ENCODE measurements at places on chromosomes 5 and 9. TPM values are rescaled to one million over a fixed set of nuclear protein-coding genes. Genes with fewer than 3 reads are reported as not detected.
A peak's percentile ranks its signal among the peaks of the same experiment; 100 is the strongest.

MRPL50 gene
- 12.0 TPM for polyA plus RNA-seq

OR1Q1 gene
- polyA plus RNA-seq, result 0.14 TPM

SLCO6A1 gene
- not detected for polyA plus RNA-seq

TPM2 gene
- polyA plus RNA-seq, result 1,535 TPM

NAIP gene
- polyA plus RNA-seq, result 1.3 TPM

CENPK gene
- polyA plus RNA-seq, result 4.2 TPM

C9orf153 gene
- 0.30 TPM for polyA plus RNA-seq

TLX3 gene
- polyA plus RNA-seq, result not detected

ABO gene
- polyA plus RNA-seq, result not detected

KCNIP1 gene
- polyA plus RNA-seq, result not detected

GMCL2 gene
- polyA plus RNA-seq, result not detected

PDCD1LG2 gene
- polyA plus RNA-seq, result 31.5 TPM

- DNase-seq, result no peak
Observed at GRCh38 chr5:142222866-142223558, 101.8 kb downstream of the SPRY4 start.

DNA sequence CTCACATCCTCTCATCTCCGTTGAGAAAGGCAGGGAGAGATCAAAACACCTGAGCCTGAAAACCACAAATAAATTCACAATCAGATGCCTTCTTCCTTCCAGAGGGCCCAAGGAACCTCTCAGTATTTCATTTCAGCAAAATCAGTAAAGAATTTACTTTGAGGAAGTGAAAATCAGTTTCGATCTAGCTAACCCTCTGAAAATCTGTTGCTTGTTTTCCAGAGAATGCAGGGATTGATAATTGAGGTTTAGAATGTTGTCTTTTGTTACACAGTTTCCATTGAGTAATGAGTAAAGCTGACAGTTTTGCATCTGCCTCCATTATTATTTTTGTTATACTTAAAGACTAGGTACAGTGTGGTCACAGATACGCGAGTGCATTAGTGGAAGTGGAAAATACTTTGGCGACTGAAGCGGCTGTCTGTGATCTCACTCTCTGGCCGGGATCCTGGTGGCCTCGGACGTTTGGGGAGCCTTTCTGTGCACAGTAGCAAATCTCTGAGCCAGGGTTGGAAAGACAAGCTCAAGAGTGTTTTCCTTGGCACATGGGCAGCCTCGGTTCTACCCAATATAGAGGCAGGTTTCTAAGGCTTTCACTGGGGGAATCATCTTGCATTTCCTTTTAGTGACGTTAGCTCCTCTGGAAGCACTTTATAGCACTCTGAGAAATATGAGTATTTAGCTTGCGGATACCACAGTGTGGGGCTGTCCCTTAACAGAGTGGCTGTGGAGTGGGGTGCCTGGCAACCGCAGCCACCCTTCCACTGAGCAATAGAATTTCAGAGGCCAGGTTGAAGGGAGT lies 32.2 kb upstream of the ANGPTL2 start:
- DNase-seq, result no peak

DNA sequence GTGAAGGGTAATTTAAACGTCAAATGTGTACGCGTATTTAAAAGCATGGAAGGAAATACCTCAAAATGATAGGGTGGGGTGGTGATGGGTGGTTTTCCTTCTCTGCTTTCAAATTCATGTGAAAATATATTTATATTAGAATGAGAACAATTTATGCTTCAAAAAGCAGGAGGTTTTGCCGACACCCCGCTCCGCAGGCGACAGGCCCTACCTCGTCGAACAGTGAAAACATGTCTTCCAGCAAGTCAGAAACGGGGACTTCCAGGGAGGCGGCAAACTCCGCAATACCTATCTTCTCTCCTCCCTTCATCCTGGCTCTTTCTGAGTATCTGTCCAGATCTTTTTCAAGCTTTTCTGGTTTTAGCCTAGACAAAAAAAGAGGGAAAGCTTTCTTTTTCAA lies 28.5 kb upstream of the SLC6A3 start:
- DNase-seq, result no peak

DNA sequence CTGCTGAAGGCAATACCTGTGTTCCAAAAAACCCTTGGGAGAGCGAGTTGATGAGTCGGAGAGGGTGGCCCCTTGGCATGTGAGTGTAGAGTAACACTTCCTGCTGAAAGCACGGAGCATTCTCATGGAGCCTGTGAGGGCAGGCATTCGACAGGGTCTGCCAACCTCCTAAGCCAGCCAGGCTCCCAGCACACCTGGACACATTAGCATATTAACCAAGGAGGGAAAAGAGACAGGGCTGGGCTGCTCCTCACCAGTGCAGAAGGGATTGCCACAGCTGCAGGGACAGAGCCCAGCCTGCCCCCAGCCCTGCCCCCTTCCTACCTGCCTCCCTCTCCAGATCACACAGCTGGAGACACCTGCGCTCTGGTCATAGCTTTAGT lies 46.4 kb upstream of the SEMA4D start:
- DNase-seq, result no peak

DNA sequence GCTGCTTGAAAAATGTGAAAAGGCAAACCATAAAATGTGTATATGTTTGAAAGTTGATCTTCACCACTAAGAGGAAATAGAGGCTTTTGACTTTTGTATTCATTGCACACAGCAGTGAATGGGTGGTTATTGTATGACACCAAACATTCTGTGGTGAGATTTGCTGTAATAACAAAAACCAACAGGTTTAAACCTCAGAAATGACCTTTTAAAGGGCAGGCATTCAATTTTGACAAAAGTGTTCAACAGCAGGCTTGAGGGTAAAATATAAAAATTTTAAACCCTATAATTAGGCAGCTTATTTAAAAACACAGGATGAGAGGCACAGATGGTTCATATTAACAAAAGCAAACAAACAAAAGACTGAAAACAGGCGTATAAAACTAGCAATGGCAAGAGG lies 128.1 kb upstream of the NUDT12 start:
- DNase-seq, result no peak

DNA sequence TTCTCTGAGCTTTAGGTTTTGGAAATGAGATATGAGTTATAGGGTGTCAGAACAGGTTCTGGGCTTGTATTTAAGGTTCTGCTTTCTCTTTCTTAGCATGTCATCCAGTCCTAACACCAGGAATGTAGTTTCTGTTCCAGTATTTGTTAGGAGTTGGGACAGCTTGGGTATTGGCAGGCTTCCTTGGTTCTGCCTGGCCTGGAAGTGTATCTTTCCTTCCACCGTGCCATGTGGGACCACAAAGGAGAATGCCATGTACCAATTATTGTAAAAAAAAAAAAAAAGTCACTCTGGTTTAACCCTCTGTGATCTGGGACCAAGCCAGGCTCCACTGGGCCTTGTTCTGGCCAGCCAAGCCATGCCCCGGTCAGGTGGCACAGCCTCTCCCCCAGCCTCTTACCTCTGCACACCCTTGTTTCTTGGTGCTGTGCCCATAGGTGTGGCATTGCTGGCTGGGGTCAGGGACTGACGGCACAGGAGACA lies 47.8 kb downstream of the ARHGAP26 start:
- DNase-seq, result no peak

DNA sequence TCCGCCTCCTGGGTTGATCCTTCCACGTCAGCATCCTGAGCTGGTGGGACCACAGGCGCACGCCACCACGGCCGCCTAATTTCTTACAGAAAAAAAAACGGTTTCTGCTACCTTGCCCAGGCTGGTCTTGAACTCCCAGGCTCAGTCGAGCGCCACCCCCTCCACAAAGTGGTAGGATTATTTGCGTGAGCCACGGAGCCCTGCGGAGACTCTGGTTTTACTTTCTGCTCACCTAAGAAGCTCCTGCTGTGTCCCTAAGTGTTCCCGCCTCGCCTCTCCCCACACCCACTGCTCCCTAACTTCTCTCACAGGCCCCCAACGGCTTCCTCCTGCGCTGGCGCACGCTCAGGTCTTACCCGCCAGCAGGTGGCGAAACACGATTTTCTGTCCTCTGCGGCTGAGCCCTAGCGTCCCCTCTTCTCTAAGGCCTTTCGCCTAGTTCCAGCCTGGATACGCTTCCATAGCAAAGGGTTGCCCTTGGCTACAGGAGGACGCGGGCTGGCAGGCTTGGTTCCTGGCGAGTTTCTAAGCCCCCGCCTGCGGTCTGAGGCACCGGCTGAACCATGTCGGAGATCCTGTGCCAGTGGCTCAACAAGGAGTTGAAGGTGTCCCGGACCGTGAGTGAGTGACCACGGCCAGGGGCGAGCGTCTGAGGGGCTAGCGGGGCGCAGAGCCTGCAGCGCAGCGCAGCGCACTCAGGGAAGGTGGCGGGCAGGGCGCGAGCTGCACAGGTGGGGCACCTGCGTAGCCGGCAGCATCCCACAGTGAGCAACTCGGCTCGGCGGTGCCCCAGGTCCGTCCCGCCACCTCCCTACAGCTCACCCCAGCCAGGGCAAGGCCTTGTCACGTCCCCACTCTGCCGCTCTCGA lies at the start of gene SPEF2:
Gene SPEF2 (plus strand): TSS at position 429 of the 869 bp plus-strand sequence. CDS start 135 bp downstream, at position 564.
- peak; percentile 74 for DNase-seq

DNA sequence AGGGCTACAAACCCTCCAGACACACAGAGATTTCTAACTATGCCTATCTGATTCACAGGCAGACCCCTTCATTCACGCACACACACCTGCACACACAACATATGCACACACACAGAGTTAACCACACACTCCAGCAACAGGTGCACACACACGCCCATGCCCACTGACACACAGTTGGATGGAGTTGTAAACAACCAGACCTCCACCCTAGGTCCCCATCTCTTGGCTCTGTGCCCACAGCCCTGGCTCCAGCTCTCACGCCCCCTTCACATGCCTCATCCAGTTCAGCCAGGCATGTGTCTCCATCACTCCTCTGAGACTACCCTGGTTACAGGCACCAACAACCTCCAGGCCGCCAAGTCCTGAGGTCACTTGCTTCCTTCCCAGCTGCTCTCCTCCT lies 61.1 kb downstream of the PSD2 start:
- no peak for DNase-seq

- DNase-seq, result no peak
Observed at GRCh38 chr5:159539678-159540077, 209.4 kb upstream of the IL12B start.

- no peak for DNase-seq
Observed at GRCh38 chr5:118653872-118654271, 334.5 kb downstream of the DTWD2 start.

- DNase-seq, result no peak
Observed at GRCh38 chr5:154487541-154487940, 9.5 kb upstream of the HAND1 start.

DNA sequence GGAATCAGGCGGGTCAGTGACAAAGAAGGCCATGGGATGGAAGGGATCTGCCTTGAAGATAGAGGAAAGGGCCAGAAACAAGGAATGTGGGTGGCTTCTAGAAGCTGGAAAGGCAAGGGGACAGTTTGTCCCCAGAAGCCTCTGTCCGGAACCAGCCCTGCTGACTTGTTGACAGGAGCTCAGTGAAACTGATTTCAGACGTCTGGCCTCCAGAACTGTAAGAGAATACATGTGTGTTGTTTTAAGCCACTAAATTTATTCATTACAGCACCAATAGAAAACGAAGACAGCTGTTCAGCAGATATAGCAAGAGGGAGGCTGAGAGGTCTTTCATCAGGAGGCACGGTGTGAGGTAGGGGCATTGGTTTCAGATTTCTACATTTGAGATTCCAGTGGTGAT lies 422.5 kb downstream of the KDM4C start:
- no peak for DNase-seq

- DNase-seq, result no peak
Observed at GRCh38 chr9:99044827-99045226, 60.1 kb upstream of the TGFBR1 start.

DNA sequence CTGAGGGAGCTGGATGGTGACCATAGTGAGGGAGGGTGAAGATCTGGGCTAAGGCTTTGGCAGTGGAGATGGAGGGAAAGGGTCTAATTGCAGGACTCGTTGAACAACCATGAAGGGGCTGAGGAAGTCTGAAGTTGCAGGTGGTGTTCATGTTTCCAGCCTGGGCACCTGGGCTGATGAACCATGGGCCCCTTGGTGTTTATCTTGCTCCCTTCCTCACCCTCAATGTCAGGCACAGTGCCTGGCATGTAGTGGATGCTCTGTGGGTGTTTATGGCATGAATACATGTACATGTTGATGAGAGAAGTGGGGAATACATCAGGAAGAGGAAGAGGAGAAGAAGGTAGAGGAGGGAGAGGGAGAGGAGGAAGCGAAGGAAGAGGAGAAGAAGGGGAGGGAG lies 31.3 kb upstream of the COL15A1 start:
- no peak for DNase-seq

DNA sequence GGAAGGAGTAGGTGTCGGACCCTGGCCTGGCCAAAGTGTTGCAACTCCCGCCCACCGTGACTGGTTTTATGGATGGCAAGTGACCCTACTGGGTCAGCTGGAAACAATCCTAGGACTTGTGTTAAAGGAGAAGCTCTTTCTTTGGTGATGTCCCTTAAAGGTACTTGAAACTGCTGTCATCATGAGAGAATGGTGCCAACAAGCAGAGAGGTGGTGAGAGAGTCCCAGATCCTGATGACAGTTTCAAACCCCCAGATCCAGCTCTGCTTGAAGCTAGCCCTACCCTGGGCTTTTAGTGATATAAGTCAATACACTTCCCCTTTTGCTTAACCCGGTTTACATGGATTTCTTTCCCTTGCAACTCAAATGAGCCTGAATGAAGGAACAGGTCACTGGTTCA lies 72.5 kb upstream of the UBTD2 start:
- no peak for DNase-seq

- DNase-seq, result no peak
Observed at GRCh38 chr5:76207120-76207519, 123.9 kb downstream of the SV2C start.

DNA sequence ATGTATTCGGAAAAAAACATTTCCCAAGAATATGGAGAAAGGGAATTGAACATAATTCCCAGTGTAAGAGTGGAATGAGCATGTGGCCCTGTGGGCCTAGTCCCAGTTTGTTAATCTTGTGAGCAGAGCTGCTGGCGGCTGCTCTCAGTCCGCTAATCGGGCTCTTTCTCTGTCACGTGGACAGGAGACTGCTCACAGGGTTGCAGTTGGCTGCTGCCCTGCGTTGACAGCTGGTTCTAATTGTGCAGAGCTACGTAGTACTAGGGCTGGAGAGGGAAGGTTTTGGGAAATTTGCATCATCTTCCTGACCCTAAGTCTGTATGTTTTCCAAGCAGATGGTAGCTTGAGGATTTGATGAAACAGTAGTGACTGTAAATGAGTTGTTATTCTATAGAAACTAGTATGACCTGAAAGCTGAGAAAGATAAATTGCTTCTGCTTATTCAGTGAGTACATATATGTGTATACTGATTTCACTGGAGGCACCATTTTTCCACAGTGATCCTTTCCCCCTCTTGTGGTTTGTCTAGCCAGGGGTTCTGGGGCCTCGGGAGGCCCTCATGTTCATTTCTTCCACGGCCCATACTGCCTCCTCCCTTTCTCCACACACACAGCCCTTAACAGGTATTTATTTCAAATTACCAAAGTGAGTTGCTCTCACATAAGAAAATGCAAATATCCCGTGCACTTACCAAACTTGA lies 100.6 kb downstream of the ANGPTL2 start:
- peak; percentile 98 for DNase-seq

All from AG04450 (cell line).